Bronchial epithelial cell (primary cell): ENCODE measurements at places on chromosomes 1 and 21.
A peak's percentile ranks its signal among the peaks of the same experiment; 100 is the strongest.

GRCh38 chr1:218711001-218711400, 365.9 kb downstream of the TGFB2 start:
- DNase-seq: peak; percentile 55

DNA sequence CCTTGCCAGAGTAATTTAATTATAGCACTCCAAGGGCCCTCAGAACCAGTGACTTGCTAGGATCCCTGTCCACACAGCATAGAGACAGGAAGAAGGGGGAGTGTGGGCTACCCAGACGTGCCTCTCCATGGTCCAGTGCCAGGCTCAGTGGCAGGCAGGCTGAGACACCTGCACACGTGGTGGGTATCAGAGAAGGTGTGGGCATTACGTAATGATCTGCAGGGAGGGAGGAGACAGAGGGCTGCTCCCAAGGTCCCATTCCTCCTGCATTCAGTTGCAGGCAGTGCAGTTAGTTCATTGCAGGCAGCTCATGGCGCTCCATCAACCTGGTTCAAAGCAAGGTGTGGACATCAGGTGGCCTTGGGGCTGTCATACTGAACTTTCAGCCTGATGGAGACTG, 49.9 kb downstream of the C8B start:
- DNase-seq: peak; percentile 43

DNA sequence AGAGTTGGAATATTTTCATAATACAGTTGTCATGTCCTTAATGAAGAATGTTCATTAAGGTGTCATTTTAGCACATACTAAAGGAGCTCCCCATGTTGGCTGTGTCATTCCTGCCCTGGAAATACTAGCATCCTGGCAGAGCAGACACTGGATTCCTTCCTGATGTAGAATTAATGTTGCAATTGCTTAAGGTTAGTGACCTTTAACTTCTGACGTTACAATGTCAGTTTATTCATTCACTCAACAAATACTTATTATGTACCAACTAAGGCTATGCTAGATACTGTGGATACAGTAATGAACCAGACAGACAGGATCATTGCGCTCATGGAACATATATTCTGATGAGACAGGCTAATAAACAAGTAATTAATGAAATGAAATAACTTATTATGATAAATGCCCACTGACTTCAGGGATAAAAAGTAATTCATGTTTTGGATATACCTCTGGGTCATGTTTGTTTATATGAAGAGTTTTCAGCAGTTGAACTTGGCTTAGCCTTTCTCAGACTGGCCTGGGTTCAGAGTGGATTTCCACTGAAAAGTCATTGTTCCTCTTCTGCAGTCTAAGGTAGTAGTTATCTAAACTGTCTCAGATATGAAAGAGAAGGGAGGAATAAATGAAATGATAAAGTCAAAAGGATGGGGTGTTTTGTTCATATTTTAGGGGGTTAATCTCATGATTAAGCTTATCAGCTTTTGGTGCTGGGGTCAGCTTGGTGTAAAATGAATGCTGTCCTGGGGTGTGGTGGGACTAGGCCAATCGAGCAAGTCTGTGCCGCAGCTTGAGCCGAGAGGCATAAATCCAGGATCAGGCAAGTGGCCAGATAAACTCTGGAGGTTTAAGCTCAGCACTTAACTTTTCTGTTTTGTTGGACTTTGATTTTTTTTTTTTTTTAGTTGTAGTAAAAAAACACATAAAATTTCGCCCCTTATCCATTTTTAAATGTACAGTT, 43.3 kb upstream of the KCNQ4 start:
- DNase-seq: no peak

DNA sequence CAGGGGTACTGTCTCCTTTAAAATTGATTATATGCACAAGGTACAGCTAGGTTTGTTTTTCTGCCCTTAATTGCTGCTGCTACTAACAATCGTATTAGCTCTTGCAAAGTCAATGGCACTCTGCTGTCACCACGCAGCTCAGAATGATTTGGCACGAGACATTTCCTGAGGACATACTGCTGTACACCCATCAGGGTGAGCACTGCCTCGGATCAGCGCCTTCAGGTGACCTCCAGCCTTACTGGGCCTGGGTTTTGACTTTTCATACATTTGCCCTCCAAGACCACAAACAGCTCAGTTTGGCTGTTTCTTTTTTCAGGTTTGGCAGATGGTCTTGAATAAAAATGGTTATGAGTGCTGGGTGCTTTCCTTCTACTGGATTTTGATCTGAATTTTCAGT, 110.9 kb downstream of the NTPCR start:
- DNase-seq: peak; percentile 7
